NCI-H1092 treated with DMSO at 0.1 percent for 48 hours (cell line): ENCODE measurements at places on chromosomes 2 and 18.

DNA sequence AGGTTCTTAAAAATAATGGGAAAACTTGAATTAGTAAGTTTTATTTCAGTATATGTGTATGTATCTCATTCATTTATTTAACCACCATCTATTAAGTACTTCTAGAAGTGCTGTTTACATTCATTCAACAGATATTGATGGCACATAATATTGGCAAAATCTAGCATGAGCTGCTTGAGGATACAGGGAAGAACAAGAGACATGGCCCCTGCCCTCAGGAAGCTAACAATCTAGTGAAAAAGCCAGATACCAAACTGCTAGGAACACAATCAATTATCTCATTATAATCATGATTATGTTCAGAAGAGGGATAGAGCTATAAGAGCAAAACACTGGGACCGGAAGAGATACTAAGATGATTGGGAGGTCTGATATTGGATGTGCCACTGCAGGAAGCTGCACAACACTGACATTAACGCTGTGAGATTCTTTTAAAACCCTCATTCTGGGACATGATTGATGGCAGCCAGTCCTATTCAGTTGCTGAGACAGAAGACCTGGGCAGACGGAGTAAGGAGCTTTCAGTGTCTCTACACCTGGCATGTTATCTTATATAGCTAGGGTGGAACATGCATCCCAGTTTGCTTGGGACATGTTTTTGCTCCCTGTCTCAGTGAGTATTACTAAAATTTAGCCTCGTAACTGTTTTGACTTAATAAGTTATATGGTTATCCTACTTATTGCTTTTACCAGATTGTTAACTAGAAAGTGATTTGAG, 314.1 kb downstream of the STK39 start:
- DNase-seq: no peak

DNA sequence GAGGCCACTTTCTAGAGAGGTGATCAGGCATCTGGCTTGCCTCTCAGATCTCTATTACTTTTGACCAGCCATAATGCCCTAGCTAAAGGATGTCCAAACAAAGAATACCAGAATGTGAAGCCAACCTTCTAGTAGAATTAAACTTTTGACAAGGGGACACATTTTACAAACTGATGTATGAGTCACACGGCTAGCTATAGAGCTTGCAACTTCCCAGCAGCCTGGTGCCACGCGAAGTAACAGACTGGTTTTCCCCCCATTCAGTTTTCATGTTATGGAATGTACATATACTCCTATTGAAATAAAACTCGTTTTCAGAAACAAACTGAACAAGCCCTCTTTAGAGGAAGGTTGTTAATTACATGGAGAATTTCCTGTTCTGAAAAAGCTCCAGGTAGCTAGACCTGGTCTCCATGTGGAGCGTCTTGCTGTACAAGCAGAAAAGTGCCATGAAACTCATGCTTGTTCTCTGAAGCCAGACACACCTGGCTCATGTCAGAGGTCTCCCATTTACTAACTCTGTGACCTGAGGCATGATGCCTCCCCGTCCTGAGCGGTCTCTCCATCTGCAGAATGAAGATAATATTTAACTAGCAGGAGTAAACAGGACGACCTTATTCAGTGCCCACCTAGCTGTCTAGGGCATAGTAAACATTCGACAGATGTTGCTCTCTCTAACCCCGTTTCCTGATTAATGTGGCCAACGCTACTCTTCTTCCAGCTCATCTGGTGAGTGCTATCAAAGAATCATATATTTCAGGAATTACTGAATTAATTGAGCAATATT, 81.5 kb upstream of the MAP3K20 start:
- no peak for DNase-seq

GRCh38 chr2:127398239-127398590, 10.4 kb upstream of the MAP3K2 start:
- no peak for DNase-seq

DNA sequence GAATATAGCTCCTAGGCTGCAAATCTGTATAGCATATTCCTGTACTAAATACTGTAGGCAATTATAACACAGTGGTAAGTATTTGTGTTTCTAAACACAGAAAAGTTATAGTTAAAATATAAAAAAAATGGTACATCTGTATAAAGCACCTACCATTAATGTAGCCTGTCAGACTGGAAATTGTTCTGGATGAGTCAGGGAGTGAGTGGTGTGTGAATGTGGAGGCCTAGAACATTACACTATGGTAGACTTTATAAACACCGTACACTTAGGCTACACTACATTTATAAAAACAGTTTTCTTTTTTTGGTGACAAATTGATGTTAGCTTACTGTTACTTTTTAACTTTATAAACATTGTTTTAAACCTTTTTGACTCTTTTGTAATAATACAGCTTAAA, 226.3 kb downstream of the CCDC85A start:
- no peak for DNase-seq

DNA sequence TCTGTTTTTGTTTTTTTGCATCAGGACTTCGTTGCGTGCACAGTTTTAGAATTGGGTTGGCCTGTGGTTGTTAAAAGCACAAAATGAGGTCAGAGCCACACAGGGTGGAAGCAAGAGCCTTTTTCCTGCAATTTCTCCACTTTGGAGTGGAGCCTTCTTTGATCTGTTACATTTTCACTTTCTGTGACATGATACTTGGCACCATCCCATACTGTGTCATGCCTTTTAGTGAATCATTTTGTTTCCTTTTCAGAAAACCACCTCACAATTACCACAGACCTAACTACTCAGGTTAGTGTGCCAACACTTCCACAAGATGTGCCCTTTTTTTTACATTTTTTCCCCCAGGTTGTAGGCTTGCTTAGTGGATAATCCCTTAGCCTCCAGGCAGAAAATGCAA, 32.5 kb downstream of the MERTK start:
- no peak for DNase-seq

DNA sequence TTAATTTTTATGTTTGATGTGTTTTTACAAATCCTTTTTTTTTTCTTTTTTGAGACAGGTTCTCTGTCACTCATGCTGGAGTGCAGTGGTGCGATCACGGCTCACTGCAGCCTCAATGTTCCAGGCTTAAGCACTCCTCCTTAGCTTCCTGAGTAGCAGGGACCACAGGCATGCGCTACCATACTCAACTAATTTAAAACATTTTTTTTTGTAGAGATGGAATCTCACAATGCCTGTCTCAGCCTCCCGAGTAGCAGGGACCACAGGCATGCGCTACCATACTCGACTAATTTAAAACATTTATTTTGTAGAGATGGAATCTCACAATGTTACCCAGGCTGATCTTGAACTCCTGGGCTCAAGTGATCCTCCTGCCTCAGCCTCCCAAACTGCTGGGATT, 3.2 kb downstream of the NOTO start:
- DNase-seq: no peak

- no peak for DNase-seq
Observed at GRCh38 chr2:117941693-117942092, 72.2 kb downstream of the CCDC93 start.

DNA sequence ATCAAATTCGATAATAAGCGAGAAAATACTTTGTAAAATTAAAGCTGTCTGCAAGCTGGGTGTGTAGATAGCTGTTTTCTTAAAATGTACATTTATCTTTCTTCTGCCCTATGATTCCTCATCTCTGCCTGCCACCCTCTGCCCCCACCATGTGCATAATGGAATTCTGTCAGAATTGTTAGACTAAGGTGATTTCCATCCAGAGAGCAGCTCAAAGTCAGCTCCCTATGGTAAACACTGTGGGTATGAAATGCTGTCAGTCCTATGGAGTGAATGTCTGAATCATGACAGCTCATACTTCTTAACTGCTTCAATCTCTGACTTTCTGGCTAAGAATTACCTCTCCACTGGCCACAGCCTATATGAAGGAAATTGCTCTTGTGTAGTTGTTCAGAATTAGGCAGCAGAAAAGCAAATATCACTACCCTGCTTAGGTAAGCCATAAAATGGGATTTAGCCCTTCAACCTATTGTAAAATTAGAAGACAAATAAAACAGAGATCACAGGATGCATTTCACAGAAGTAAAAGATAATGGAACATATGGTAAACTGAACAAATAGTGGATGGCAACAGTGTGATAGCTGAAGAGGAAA, 137.7 kb downstream of the CD8B2 start:
- DNase-seq: no peak

- no peak for DNase-seq
Observed at GRCh38 chr18:5627776-5628511, 84.1 kb upstream of the EPB41L3 start.
